Activated B cell treated with CpG ODN at 0.5 μM for 24 hours (primary cell): ENCODE measurements at places on chromosomes 6 and 20. TPM values are rescaled to one million over a fixed set of nuclear protein-coding genes. Genes with fewer than 3 reads are reported as not detected.
A peak's percentile ranks its signal among the peaks of the same experiment; 100 is the strongest.

- DNase-seq = no peak
Measured at GRCh38 chr6:35165630-35166071, 24.5 kb upstream of the TCP11 start.

GRCh38 chr20:33600981-33601380 is 61.1 kb upstream of the C20orf144 start:
- no peak for DNase-seq

- DNase-seq = no peak
Measured at GRCh38 chr6:7550433-7550801, 8.9 kb downstream of the DSP start.

DNA sequence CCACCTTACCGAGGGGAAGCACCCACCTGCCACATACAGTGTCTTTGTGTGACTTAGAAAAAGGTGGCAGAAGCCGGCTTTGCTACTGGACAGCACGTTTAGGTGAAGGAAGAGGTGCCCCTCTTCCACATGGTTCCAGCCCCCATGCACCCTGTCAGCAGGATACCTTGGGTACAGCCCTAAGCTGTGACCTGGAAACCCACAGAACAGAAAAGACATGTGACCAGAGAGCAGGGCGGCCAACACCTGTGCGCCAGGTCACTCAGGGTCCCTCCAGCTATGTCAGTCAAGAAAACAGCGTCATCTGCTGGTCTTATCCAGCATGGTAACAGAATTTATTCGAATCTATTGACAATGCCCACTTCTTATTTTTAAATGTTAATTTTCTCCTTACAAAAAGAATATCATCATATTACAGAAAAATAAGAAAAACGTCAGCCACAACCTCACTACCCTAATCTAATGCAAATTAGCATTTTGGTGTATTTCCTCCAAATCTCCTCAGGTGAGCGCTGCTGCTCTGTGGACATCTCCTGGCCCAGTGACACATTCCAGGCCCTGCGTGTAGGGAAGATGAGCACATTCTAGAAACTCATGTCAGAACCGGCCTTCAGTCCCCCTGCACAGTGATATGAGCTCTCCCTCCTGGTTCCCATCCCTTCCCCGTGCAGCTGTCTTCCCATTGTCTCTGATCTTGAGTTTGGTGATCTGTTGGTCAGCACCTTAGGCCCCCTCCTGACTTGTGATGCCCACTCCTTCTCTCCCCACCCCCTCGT is 37.2 kb downstream of the GTF2H5 start:
- DNase-seq = no peak

GRCh38 chr6:140784573-140784972 is 1348.2 kb upstream of the GJE1 start:
- DNase-seq = no peak

GRCh38 chr6:43120944-43121913 is 45.1 kb downstream of the PTK7 start:
- DNase-seq = no peak

GRCh38 chr6:30686009-30686907 is at the start of gene PPP1R18:
TSS of gene PPP1R18 (minus strand) at chr6:30686645. CDS start at chr6:30686018, 627 bp downstream.
- DNase-seq = peak; percentile 69

- DNase-seq = no peak
Measured at GRCh38 chr6:47109281-47109680, 67.1 kb upstream of the ADGRF1 start.

DNA sequence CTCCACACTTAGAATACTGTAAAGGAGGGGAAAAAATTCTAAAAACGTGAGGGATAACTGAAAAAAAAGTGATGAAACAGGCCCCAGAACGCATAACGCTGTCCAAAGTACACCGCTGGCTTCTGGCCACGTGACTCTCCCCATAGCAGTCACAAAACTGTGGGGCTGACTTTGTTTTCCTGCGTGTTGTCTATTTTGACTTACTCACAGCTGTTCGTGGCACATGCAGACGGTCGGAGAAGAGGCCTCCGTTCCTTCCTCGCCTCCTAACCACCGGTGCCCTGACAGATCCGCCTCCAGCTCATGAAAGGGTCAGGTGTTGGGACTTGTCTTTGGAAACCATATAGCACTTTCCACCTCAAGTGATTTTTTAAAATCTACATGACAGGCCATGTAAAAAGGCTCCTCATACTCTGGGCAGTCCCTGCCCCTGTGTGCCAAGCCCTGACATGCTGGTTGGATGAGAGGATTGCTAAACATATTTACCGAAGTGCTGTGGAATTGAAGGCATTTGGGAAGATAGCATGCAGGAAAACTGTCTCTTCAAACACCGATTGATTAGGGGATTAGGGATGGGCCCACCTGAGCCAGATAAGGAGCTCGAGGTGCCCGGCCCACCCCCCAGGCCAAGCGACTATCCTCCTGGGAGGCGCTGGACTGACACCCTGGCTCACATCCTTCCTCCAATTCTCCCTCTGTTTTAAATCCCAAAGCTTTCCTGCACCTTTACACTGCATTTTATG is 54.8 kb downstream of the DACT2 start:
- no peak for DNase-seq

GRCh38 chr20:17728074-17728473 is 28.3 kb downstream of the BANF2 start:
- DNase-seq = no peak

GRCh38 chr6:104881964-104882668 is 22.4 kb upstream of the HACE1 start:
- DNase-seq = no peak

DNA sequence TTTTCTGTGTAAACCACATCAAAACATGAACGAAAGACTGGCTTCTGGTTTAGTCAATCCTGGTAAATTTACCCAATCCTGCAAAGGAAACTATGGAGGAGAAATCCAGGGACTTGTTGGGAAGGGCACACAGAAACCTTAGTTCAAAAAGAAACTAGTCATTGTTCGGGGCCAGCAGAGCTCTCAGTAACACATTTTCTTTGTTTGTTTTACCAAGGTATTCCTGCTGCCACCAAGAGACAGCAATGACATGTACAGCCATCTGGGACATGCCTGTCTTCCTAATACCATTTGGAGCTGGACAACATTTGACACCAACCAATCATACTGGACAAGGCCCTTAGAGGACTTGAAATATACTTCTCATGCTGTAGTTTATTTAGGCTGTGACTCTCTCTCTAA is 8.3 kb downstream of the OARD1 start:
- no peak for DNase-seq

DNA sequence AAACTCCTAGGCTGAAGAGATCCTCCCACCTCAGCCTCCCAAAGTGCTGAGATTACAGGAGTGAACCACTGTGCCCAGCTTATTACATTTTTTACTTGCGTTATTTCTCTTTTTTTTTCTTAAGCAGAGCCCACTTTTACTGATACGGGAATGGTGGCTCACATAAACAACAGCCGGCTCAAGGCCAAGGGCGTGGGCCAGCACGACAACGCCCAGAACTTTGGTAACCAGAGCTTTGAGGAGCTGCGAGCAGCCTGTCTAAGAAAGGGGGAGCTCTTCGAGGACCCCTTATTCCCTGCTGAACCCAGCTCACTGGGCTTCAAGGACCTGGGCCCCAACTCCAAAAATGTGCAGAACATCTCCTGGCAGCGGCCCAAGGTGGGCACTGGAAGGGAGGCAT is 10.5 kb downstream of the CAPN11 start:
- DNase-seq = no peak

DNA sequence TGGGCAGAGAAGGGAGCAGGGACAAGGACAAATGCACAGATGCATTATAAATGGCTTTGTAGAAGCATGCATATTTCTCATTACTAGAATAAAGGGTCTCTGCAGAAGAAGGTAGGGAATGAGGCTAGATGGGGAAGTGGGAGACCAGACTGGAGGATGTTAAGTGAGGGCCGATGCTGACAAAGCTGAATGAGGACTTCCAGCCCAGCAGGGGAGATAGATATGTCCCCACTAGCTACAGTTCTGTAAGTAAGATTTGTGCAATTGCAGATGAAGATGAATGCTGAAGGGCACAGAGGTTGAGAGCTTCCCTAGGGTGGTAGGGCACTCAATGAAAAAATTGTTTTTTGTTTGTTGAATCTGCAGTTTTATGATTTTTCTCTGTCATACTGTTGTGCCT is 16.9 kb downstream of the ADGRG6 start:
- DNase-seq = no peak

GRCh38 chr6:35765739-35766138 is 10.7 kb upstream of the CLPSL2 start:
- no peak for DNase-seq

DNA sequence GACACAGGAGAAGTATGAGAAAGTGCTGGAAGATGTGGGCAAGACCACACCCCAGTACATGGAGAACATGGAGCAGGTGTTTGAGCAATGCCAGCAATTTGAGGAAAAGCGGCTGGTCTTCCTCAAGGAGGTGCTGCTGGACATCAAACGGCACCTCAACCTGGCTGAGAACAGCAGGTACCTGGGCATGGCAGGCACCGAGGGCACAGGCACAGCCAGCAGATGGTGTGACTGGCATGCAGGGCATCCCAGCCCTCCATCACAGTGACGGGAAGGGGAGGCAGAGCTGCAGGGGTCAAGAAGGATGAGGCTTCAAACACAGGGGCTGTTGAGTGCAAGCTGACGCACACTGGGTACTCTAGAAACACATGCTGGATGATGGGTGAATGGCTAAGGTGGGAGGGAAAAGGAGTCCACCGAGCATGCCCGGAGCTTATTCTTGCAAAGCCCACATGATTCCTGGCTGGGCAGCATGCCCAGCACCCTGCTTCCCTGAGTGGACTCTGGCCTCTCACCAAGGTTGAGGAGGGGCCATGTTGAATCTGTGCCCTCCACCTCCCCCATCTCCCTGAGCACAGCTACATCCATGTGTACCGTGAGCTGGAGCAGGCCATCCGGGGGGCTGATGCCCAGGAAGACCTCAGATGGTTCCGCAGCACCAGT is 26.3 kb downstream of the SPDEF start:
- no peak for DNase-seq

GRCh38 chr20:62769346-62770071 is 26.8 kb upstream of the MRGBP start:
- no peak for DNase-seq

GRCh38 chr20:40309731-40310130 is 379.3 kb downstream of the MAFB start:
- no peak for DNase-seq

DNA sequence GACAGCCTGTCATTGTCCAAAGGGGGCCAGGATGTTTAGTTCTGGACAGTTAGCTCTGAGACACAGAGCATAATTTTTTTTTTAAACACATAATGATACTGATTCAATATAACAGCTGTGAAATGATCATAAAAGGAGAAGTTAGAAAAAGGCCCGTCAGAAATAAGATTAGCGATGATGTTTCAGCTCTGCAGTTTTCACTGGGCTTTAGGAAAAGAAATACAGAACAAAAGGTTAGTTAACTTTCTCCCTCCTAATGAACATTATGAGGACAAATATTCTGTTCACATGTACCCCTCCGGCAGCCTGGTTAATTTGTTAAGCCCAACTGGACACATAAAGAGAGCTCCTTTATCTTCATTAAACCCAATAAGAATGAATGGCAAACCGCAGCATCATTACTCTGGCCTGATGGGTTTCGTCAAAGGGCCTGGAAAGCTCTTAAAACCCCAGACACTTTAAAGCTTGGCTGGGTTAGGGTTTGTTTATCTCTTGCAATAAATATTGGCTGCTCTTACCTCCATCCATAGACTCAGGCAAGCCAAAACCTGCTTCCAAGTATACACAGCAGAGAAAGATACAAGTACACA is 394.6 kb downstream of the KIF16B start:
- DNase-seq = no peak

DNA sequence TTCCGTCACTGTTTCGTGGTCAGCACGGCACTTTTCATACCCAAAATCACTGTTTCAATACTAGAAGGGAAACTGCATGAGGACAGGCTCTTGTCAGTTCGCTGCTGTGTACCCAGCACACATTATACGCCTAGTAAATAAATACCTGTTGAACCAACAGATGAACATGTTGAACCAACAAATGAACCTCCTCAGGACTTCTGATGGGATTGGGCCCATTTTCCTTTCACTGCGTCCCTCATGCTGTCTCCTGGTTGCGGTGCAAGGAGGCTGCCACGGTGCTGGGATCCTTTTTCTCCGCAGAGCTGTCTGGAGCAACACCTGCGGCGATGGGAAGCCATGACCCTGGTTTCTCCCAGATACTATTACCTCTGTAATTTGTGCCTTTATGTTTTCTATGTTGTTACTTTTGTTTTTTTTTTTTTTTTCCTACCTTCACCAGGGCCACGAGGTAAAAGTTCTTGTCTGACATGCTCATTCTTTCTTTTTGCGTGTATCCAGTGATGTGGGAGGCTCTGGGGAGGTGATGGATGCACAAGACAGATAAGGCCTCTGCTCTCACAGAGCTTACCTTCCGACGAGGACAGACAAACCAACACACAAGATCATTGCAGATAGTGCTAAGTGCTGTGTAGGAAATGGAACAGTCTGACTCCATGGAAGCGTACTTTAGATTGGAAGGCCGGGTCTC is 1.1 kb downstream of the VAPB start:
- DNase-seq = no peak

- DNase-seq = no peak
Measured at GRCh38 chr6:91240878-91241603, 654.2 kb upstream of the MAP3K7 start.

GRCh38 chr6:22062807-22063408 is 233.9 kb downstream of the PRL start:
- DNase-seq = peak; percentile 28

- no peak for DNase-seq
Measured at GRCh38 chr6:13422681-13423221, 64.6 kb downstream of the GFOD1 start.

- DNase-seq = no peak
Measured at GRCh38 chr20:38298768-38299288, 5.1 kb upstream of the BPI start.

DNA sequence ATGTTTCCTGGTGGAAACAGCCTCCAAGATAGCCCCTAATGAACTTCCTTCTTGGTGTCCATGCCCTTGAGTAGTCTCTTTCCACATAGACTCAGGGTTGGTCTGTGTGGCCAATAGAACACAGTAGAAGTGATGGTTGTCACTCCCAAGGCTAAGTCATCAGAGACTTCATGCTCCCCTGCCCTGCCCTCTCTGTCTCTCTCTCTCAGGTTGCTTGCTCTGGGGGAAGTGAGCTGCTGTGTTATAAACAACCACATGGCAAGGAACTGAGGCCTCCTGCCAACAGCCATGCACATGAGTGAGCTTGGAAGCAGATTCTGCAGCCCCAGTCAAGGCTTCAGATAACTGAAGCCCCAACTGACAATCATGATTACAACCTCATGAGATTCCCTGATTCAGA is 85.3 kb upstream of the SLC22A16 start:
- DNase-seq = no peak

GNAS-AS1 gene
- 1.4 and 1.5 TPM in 2 replicates for total RNA-seq

MATN4 gene
- total RNA-seq = not detected in 2 replicates

TCF21 gene
- not detected in 2 replicates for total RNA-seq

NOTCH4 gene
- 3.3 and 4.0 TPM in 2 replicates for total RNA-seq

SALL4 gene
- not detected in 2 replicates for total RNA-seq

SLCO4A1 gene
- total RNA-seq = 27.8 and 38.9 TPM in 2 replicates

TRIM26 gene
- total RNA-seq = 72.5 and 75.7 TPM in 2 replicates

EPHA7 gene
- not detected in 2 replicates for total RNA-seq

ADIG gene
- total RNA-seq = not detected in 2 replicates

R3HDML gene
- not detected in 2 replicates for total RNA-seq
